Effector CD8-positive, alpha-beta T cell (primary cell): ENCODE measurements at places on chromosomes 13 and 19.

DNA sequence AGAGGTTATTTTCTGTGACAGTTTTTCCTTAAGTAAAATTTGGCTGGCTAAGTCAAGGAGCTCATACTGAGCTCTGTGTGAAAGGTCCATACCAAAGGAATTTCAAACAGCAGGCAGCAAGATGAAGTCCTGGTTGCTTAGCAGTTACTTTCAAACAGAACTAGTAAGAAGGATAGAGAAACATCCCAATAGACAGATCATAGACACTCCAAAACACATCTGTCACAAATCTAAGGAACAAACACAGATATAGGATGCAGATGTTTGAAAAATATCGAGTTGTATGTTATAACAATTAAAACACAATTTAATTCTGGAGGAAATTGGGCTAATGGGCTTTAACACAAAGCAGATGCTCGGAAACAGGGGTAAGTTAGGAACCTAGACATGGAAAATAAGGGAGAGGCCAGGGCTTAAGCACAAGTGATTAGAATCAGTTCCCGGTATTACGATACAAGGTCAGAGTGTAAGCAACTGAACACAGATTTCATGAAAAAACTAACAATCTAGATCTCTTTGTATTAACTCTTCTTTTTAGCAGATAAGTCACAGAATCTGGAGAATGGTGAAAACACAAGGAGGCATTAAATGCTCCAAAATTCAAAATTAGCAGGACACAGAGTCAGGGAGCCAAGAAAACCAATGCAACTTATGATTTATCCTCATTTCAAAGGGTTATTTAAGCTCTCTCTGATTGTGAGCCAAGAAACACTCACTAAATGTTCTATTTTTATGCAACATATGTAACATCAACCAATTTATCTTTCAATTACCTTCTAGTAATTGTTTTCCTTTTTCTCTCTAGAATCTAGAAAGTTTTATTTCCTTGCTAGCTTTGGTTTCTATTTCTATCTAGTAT lies 1992.9 kb upstream of the PCDH20 start:
- DNase-seq, result no peak

- no peak for DNase-seq
Observed at GRCh38 chr13:75414036-75414827, 67.7 kb downstream of the TBC1D4 start.

- DNase-seq, result no peak
Observed at GRCh38 chr19:31054430-31054829, 294.8 kb downstream of the TSHZ3 start.

DNA sequence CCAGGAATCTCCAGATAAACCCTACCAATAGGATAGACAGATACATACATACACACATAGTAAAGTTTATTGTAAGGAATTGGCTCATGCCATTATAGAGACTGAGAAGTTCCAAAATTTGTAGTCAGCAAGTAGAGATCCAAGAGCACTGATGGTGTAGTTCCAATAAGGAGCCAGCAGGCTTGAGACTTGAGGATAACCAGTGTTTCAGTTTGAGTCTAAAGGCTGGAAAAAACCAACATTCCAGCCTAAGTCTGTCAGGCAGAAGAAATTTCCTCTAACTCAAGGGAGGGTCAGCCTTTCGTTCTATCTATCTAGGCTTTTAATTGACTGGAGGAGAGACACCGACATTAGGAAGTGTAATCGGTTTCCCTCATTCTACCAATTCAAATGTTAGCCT lies 110.2 kb upstream of the TSHZ3 start:
- no peak for DNase-seq

GRCh38 chr19:3374369-3375112 lies 8.2 kb downstream of the NFIC start:
- no peak for DNase-seq

DNA sequence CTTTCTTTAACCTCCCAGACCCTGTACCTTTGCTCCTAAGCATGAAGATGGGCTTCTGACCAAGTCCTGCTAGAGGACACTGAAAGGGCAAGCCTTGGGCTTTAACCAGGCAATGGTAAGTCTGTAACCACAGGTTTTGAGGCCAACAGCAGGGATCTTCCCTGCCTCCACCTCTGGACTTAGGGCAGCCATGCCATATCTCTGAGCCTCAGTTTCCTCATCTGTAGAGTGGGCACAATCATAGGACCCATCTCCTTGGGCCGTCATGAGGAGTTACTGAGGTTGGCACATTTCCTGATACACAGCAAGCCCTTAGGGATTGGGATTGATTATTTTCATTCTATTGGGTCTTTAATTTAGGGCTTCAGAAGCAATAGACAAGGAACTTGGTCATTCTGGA lies 14.7 kb downstream of the KLK1 start:
- no peak for DNase-seq

DNA sequence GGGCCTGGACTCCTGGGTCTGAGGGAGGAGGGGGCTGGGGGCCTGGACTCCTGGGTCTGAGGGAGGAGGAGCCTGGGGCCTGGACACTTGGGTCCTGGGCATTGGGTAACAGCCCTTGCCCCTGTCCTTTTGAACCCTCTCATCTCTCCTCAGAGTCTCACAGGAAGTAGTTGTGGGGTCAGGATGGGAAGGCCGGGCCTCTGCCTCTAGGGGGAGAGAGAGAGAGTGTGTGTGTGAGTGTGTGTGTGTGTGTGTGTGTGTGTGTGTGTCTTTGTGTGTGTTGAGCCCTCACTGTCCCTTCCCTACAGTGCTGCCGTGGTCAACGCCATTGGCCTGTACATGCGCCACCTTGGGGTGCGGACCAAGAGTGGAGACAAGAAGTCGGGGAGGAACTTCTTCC lies 10.9 kb downstream of the ARHGEF1 start:
- DNase-seq, result no peak

DNA sequence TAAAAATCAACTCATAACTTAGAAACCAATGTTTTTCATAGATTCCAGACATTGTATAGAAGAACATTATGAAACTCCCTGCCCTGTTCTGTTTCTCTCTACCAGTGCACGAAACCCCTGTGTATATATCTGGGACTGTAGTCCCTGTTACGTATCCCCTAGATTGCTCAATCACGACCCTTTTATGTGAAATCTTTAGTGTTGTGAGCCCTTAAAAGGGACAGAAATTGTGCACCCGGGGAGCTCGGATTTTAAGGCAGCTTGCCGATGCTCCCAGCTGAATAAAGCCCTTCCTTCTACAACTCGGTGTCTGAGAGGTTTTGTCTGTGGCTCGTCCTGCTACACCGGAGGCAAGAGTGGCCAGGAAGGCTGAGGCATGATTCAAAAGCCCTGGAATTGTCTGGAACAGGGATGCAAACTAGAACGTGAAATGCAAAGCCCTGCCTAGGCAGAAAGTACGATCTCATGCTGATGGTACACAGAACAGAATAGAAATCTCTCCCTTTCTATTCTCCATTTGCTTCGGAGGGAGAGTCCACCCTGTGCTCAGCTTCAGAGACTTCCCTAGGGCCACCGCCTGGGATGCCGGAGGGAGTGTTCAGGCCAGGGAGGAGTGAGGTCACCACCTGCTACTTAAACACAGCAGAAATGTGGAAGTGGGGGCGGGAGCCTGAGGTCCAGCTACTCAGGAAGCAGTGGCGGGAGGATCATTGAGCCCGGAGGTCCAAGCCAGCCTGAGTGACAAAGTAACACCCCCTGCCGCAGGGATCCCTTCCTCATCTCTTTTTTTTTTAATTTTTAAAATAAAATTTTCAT lies 758 bp upstream of the ZNF888 start:
- DNase-seq, result no peak

DNA sequence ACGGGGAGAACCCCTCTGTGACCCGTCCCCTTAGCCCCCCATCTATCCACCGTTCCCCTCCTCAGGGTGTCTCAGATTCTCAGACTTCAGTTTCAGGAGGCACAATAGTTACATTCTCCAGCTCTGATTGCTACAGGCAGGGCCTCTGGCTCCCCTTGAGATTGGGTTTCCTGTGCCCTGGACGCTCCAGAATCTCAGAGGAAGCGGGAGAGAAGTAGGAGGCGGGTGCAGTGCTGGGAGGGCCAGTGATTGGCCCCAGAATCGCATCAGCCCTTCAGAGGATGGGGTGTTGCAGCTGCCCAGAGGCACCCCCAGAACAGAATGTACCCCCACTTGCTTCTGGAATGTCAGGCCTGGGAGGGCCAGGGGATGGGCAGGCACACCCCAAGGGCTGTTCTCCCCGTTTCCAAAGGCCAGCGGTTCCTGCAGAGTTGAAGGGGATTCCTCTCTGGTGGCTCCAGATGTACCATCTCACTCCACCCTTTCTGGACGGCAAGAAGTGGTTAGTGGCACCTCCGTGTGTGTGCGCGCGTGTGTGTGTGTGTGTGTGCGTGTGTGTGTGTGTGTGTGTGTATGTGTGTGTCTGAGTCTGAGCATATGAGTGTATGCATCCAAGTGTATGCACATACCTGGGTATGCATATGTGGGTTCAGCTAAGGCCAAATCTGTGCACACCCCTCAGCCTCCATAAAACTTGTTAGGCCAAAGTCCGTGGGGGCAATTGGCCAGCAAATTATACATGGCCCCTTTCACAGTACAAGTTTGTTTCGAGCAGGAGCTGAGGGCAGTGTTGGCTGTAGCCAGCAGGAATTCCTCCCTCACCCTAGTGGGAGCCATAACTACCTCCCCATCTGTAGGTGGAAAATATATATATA lies 35.5 kb downstream of the LYL1 start:
- DNase-seq, result no peak

- DNase-seq, result no peak
Observed at GRCh38 chr13:54029720-54030119, 1001.1 kb downstream of the OLFM4 start.

DNA sequence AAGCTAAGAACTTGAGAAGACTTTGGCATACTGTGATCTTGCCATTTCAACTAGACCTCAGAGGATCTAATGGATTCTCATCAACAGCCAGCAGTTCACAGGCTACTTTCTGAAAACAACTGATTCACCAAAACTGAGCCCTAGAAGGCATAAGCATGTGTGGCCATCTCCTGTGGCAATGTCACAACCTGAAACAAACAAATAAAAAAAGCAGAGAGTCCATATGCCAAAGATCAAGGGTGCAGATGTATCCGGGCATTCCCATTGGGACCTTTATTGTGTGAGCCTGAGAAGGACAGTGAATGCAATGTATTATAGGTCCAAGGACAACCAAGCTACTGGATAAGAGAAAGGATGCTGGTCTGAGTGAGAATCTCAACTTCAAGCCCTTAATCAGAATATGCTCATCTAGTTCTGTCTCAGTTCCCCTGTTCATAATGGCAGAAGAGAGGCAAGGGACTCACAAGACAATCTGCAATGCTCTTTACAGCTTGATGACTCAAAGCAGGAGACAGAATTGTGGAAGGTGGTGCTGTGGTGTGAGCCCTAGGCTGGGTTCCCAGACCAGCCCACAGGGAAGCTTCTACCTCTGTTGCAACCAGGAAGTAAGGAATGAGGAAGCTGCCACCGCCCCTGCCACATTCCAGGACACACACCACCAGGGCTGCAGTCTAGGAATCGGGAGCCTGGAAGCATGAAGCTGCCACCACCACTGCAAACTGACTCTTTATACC lies 133.7 kb downstream of the RAP2A start:
- no peak for DNase-seq

DNA sequence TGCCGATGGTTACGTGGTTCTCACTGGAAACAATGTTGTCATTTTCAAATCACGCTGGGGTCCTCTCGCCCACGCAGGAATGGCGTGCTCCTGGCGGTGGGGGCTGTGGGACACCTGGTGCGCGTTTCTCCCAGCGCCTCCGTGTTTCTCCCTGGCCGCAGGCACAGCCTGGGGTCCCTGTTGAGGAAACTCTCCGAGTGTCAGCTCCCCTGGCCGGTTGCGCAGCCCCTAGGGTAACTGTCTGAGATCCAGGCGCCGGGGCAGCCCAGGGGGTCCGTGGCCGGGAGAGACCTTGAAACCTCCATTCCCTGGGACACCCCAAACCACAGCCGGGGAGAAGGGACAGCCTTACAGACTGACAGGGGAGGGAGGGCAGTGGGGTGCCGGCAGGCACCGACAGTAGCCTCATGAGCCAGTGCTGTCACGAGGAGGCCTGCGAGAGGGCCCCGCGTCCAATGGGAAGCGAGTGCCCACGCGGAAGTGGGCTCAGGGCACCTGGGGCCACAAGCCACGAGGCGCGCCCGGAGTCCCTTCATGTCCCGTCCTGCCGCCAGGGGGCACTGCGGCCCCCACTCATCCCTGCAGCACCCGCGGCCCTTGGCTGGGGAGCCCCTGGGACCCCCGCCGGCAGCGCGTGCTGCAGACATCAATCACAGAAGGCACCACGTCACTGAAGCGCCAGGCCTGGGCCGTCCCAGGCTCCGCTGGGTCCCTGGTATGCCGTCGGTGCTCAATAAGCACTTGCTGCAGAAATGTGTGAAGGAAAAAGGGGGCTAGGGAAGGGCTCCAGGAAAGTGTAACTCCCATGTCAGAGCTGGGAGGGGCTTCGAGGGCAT lies 9.5 kb downstream of the ADAMTSL5 start:
- DNase-seq, result peak; percentile 37

DNA sequence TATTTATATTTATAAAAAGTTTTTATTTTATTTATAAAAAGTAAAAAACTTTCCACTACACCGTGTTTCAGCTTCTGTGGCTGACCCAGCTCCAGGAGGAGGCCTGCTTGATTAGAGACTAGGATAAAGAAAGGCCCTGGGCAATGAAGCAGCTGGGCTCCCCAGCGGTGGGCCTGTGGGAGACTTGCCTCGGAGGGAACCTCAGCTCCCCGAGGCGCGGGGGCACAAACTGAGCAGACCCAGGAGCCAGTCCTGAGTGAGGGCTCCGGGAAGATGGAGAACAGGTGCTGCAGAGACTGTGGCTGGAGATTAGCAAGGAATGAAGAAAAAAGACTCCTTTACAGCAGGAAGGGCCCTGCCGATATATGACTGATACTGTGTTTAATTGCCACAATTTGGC lies 63.8 kb upstream of the GJB6 start:
- no peak for DNase-seq

- DNase-seq, result no peak
Observed at GRCh38 chr19:28424077-28424476, 788.9 kb downstream of the UQCRFS1 start.

GRCh38 chr13:93416736-93417355 lies 190.2 kb downstream of the GPC6 start:
- DNase-seq, result no peak

- no peak for DNase-seq
Observed at GRCh38 chr13:113059891-113060290, 45.7 kb upstream of the F7 start.

DNA sequence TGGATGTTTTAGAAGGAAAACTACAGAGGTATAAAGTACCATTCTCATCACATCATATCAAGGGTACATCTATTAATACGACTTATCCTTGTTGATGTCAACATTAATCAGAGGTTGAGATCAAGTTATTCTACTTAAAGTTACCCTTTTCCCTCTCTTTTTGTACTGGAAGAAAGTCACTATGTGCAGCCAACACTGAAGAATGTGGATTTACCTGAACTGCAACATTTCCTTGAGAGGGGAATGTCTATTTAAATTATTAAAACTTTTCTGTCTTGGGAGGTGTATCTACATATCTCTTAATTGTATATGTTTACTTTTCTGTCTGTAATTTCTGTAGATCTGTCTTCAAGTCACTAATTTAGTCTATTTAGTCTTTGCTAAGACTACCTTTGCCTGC lies 2.5 kb upstream of the FBXL3 start:
- no peak for DNase-seq
